ENCODE measurements at places on chromosomes 7 and 10.

DNA sequence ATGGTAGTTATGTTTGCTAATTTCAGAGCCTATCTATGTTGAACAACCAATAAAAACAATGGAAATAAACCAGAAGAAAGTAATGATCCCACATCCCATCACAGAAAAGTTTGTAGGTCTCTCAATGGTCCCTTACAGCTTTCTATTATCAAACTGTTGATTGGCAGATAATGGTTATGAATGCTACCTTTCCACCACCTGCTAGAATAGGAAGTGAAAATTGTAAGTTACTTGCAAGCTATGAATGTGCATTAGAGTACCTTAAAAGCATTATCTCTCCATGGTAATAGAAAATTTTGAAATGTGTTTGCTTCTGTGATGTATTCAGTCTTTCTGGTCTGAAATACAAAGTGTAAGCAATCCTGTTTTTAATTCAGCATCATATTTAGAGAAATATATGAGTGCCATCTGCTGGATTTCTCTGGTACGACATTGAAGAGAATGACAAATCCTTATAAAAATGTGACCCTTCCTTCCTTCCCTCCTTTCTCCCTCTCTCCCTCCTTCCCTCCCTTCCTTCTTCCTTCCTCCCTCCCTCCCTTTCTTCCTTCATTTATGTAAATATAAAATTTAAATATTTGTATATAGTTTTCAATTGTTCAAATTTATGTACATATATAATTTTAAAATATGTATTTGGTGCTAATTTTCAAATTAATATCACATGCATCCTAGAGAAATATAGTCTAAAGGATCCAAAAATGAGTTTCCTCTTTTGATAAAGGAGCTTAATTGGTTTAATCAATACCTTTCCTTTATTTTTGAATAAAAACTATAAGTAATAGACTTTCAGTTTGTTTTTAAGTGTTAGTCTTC, 41.4 kb upstream of the PNLIPRP3 start:
- H3K36me3 ChIP-seq: no peaks in the 10 kb centered on the region
- peak; percentile 52 for DNase-seq
- no peak overlapping the region for H3K27ac ChIP-seq
- H3K4me3 ChIP-seq: no peak overlapping the region
- H3K27me3 ChIP-seq: peaks cover 5% of the 10 kb centered on the region

- H3K4me3 ChIP-seq: no peak overlapping the region
Measured at GRCh38 chr7:2440608-2441245, 35.5 kb downstream of the GRIFIN start.

DNA sequence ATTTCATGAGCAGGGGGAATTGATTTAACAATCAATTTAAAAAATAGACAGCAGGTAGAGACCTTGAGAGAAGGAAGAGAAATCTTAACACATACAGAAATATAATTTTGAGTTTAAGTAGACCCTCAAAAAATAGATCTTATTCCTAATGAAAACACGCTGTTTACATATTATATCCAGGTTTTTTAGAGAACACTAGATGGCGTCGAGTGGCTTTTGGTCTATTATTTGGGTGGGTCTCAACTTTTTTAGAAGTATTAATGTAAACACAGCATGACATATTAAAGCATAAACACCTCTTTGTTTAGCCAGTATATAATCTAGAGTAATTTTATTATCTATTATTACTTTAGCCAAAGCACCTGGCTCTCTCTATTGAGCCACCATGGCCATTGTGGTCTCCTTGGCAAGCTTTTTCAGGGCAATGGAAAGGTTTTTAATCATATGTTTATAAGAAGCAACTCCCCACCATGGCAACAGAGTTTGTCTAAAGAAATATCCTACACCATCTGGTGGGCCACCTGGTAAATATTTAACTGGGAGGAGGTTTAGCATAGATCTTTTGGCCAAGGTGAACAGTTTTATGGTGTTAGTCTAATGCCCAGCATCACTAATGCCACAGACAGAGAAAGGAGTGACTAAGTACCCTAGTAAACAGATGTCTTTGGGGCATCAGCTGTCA, 59.7 kb upstream of the PRSS1 start:
- H3K27me3 ChIP-seq: peaks cover 10% of the 10 kb centered on the region
- H3K4me3 ChIP-seq: no peak overlapping the region
- no peaks in the 10 kb centered on the region for H3K36me3 ChIP-seq
- H3K27ac ChIP-seq: no peak overlapping the region
- DNase-seq: no peak
- H3K4me1 ChIP-seq: no peaks in the 10 kb centered on the region

GRCh38 chr7:118040562-118040961, 143.4 kb upstream of the LSM8 start:
- H3K27me3 ChIP-seq: no peaks in the 10 kb centered on the region
- H3K36me3 ChIP-seq: no peaks in the 10 kb centered on the region
- no peak for DNase-seq
- no peaks in the 10 kb centered on the region for H3K4me1 ChIP-seq
- no peak overlapping the region for H3K27ac ChIP-seq

DNA sequence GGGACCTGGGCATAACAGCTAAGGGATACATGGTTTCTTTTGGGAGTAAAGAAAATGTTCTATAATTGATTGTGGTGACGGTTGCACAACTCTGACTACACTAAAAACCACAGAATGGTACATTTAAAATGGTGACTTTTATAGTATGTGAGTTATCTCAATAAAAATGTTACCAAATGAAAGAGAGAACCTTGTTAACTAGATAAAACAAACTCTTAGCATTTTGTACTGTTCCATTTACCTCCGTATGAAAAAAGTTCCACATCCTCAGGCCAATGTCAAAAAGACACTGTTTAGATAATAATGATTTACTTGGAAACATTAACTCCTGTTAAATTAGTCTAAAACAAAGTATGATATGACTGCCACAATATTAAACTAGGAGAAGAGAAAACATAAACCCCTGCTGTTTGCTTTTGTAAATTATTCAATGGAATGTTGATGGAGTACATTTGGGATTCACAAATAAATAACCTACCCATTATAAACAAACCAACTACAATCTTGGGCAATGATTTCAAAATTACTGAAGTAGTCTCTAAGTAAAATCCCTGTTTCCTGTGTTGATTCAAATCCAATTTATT, 60.7 kb downstream of the SMURF1 start:
- H3K4me1 ChIP-seq: peaks cover 17% of the 10 kb centered on the region
- H3K27me3 ChIP-seq: no peaks in the 10 kb centered on the region
- H3K36me3 ChIP-seq: no peaks in the 10 kb centered on the region
- H3K4me3 ChIP-seq: no peak overlapping the region
- no peak overlapping the region for H3K27ac ChIP-seq

DNA sequence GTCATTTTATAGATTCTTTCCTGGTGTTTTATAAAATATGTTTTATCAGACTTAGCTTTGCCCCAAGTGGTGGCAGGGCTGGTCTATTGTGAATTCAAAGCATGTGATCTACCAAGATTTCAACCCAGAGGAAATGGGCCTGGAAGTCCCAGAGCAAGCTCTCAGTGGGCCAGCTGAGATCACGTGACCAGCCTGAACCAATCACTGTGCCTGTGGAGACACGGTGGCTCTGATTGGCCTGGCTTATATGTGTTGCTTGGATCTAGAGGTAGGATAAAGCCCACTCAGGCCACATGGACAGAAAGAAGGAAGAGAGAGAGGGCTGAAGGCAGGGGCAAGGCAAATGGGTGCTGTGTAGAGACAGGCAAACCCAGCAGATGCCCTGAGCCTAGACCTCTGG, 65.5 kb upstream of the GATA3 start:
- no peaks in the 10 kb centered on the region for H3K4me1 ChIP-seq
- H3K36me3 ChIP-seq: no peaks in the 10 kb centered on the region
- no peak overlapping the region for H3K4me3 ChIP-seq
- H3K27me3 ChIP-seq: no peaks in the 10 kb centered on the region

- DNase-seq: no peak
- no peaks in the 10 kb centered on the region for H3K36me3 ChIP-seq
- no peaks in the 10 kb centered on the region for H3K4me1 ChIP-seq
- no peak overlapping the region for H3K27ac ChIP-seq
- H3K4me3 ChIP-seq: no peak overlapping the region
Measured at GRCh38 chr10:1530871-1531517, 206.3 kb downstream of the ADARB2 start.

DNA sequence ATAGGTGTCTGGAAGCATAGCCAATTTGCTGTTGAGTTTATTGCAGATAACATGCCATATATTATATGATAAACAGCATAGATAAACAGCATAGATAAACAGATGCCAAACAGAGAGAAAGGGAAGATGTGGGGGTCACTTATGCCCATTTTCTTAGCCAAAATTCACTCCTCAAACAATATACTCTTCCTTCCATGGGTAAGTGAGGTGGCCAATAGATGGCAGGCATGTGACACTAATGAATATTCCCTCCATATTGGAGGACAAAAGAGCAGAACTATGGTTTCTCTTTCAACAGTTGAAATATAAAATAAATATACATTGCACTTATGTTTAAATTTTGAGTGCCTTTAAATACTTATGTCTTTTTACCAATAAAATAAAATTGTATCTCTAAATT, 1212.8 kb downstream of the REEP3 start:
- H3K4me3 ChIP-seq: no peak overlapping the region
- no peaks in the 10 kb centered on the region for H3K27me3 ChIP-seq
- DNase-seq: no peak
- H3K4me1 ChIP-seq: no peaks in the 10 kb centered on the region
- no peaks in the 10 kb centered on the region for H3K36me3 ChIP-seq

DNA sequence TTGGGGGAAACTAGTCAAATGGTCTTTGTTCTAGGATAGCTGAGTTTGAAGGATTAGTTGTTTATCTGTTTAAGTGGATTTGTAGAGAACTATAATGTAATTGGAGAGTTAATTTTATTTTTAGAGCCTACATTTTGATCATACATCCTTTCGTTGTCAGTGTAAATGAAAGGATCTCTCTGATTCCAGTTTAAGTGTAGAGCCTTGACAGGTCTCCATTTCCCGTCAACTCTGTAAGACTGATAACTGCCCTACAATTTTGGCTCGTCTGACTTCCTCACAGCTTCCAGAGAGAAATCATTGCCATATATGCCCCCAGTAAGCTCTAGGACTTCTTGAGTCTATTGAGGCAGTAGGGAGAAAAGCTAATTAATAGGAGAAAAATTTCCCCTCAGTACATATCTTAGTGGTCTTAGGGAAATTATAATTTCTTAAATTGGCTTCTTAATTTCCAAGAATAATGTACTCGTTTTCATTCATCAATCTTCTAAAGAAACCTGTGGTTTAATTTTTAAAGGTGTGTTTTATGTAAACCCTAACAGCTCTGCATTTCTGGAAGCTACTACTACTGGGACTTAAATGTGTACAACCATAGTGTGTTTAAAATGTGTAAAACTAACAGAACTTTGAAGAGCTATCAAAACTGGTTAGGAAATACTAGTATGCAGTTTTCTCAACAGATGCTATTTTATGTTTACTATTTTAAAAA, 3.8 kb downstream of the KMT2E start:
- H3K27me3 ChIP-seq: no peaks in the 10 kb centered on the region
- peak overlapping the region; percentile 99 for H3K4me3 ChIP-seq
- peak overlapping the region; percentile 99 for H3K27ac ChIP-seq
- no peaks in the 10 kb centered on the region for H3K36me3 ChIP-seq

GRCh38 chr10:95536017-95536416, 25.2 kb downstream of the SORBS1 start:
- H3K36me3 ChIP-seq: no peaks in the 10 kb centered on the region
- no peak for DNase-seq
- H3K4me3 ChIP-seq: no peak overlapping the region
- no peaks in the 10 kb centered on the region for H3K4me1 ChIP-seq
- H3K27ac ChIP-seq: no peak overlapping the region
- no peaks in the 10 kb centered on the region for H3K27me3 ChIP-seq

GRCh38 chr10:17512341-17513001, 58.1 kb upstream of the ST8SIA6 start:
- peaks cover 29% of the 10 kb centered on the region for H3K4me1 ChIP-seq
- peak overlapping the region; percentile 54 for H3K4me3 ChIP-seq
- H3K27ac ChIP-seq: peak overlapping the region; percentile 73
- H3K36me3 ChIP-seq: no peaks in the 10 kb centered on the region

DNA sequence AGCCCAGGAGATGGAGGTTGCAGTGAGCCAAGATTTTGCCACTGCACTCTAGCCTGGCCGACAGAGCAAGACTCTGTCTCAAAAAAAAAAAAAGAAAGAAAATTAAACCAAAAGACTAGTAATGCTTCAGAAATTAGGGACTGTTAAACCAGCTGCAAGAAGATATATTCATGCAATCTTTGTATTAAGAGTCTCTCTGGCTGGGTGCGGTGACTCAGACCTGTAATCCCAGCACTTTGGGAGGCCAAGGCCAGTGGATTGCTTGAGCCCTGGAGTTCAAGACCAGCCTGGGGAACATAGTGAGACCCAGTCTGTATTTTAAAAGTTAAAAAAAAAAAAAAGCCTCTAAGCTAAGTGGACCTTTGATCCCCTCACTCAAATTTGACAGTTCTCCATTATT, 2.5 kb upstream of the HNRNPF start:
- H3K27ac ChIP-seq: no peak overlapping the region
- H3K36me3 ChIP-seq: no peaks in the 10 kb centered on the region
- no peaks in the 10 kb centered on the region for H3K4me1 ChIP-seq
- peak; percentile 47 for DNase-seq
- no peak overlapping the region for H3K4me3 ChIP-seq
- H3K27me3 ChIP-seq: no peaks in the 10 kb centered on the region

DNA sequence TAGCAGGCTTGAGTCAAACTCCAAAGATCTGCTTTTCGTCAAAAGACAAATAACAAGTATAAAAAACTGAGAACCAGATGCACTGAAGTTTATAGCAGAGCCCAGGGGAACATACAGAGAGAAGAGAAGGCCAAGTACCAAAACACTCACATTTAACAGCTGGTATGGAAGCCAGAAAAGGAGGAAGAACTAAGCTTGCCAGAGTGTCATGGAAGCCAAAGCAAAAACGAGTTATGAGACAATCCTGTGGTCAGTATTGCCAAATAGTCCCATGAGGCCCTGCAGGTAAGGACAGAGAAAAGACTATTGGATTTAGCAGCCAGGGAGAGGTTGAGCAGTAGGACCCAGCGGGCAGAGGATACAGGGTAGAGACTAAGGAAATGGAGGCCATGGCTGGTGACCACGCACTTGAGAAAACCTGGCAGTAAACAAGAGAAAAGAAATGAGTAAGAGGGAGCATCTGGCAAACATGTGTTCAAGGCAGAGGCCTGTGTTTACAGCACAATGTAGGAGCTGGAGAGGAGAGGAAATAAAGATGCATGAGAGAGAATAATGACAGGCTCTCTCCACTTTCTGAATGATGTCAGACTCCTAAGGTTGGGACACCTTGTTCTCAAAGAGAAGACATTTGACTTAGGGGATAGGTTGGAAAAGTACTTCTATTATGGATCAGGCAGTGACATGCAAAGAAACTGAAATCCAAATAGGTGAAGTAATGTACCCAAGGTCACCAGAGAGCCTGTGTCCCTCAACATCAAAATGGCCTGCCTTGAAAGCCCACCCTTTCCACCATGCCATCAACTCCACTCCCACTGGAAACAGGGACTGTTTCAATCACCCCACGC, 9.1 kb downstream of the CREB3L2 start:
- peak; percentile 95 for DNase-seq
- H3K27ac ChIP-seq: peak overlapping the region; percentile 94
- H3K36me3 ChIP-seq: no peaks in the 10 kb centered on the region
- H3K4me3 ChIP-seq: peak overlapping the region; percentile 62

DNA sequence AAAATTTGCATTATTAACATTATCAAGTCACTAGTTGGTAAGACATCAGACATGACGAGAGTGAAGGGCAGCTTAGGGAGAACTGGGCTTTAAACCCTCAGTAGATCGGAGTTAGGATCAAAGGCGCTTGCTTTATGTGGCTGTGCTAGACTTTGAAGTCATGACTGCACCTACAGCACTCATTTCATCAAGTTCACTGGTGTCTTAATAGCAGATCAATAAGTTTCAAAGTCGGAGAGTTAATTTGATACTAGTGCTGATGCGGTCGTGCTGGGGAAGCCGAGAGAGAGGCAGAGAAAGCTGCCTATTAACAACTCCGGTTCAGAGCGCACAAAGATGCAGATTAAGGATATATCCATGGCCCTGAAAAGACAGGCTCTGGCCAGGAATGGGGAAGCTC, 172.9 kb downstream of the TCF7L2 start:
- H3K27ac ChIP-seq: no peak overlapping the region
- H3K27me3 ChIP-seq: no peaks in the 10 kb centered on the region
- DNase-seq: no peak
- H3K4me1 ChIP-seq: peaks cover 18% of the 10 kb centered on the region
- no peak overlapping the region for H3K4me3 ChIP-seq
